Epithelial cell of prostate (primary cell): ENCODE measurements at places on chromosomes 5 and 9.

GRCh38 chr5:106397700-106398099 is 1273.0 kb downstream of the EFNA5 start:
- peak; percentile 97 for DNase-seq

GRCh38 chr9:78348848-78349247 is 51.9 kb downstream of the PSAT1 start:
- no peak for DNase-seq

DNA sequence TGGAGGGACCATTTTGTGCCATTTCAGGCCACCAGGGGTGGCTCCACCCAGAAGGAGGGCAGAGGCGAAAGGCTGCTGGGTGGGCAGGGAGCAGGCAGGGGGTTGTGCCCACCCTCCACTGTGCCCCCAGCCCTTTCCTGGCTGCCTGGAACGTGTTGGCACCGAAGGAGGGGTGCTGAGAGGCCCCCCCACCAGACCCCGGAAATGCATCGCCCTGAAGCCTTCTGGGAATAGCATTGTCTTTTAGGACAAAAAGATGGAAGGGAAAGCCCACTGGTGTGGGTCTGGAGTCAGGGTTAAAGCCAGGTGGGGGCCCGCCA is 5.1 kb downstream of the NOXA1 start:
- DNase-seq, result no peak

DNA sequence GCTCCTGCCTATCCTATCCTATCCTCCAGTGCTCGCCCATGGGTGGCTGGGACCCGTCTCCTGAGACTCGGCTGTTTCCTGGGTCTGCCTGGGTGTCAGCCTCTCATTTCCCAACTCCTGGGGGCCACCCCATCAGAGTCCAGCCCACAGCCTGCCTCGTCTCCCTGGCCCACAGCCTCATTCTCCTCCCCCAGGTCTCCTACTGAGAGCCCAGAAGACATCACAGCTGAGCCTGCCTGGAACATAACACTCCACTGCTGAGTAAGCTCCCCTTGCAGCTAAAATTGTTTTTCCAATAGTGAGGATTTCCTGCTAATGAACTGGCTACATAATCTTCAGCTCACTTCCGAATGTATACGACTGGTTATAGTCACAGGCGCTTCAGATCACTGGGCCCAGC is 95.3 kb downstream of the TTLL11 start:
- DNase-seq, result no peak

DNA sequence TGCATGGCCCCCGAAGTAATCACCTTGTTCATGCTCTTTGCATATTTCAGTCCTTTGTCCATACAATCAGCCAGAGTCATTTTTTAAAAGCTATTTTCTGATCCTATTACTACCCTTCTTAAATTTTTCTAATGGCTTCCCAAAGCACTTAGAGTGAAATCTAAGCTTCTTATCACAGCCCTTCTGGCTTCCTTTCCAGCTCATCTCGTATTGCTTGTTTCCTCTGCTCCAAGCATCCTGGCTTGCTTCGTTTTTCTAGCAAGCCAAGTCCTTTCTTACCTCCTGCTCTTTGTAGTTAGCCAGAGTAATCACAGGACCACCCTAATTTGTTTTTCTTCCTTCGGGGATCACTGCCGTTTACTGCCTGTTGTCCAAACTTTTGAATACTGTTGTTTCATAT is 453.3 kb downstream of the KIF4B start:
- no peak for DNase-seq

DNA sequence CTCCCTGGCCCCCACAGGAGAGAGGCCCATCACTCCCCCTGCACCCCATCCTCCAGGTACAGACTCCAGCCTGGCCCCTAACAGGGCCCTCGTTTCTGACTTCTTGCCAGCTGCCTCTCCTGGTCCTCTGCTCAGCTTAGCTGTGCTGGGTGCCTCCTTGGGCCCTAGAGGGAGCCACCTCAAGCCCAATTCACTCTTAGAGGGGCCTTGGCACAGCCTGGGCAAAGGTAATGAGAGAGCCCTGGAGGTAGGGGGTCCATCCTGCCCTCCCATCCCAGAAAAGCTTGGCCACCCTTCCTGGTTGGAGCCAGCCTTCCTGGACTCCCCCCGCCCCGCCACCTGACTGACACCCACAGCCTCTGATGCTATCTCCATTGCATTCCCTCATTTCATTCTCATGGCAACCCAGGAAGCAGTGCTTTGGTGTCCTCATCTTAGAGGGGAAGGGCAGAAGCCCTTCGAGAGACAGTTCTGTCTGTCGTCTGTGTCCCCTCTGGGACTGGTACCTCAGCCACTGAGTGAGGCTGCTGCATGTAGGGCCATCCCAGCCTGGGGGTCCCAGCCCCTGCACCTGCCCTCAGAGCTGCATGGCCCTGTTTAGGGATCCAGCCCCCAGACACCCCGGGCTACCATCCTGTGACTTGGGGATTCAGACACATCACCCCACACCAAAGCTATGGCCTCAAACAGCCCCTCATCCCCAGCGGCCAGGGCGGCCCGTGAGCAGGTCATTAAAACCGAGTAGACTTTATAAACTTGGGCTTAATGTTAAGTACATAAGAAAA is 95.5 kb downstream of the BARX1 start:
- no peak for DNase-seq

DNA sequence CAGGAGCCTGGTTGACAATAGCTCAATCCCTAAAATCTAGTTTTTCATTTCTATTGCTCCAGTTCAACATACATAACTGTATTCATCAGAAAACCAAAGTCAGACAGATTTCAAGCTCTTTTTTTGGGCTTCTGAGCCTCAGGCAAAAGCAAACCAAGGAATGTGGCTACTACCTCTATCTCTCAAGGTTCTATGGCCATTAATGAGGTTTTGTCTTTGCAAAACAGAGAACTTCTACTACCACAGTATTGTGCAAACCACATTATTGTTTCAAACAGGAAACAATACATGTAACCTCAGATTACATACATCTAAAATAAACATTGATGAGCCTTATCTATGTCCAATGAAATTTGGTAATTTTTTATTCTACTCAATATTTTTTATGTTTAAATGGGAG is 35.5 kb upstream of the FTMT start:
- no peak for DNase-seq
